Tibial nerve (tissue), 4 donors: ENCODE measurements at places on chromosomes 12 and 14. TPM values are rescaled to one million over a fixed set of nuclear protein-coding genes. Genes with fewer than 3 reads are reported as not detected.

TMEM253 gene
- total RNA-seq, result not detected

TOMM20L gene
- total RNA-seq, result not detected

- H3K27ac ChIP-seq, result peak overlapping the region; percentile 81
- no peaks in the 10 kb centered on the region for H3K27me3 ChIP-seq
- no peak overlapping the region for H3K4me3 ChIP-seq
- no peaks in the 10 kb centered on the region for H3K4me1 ChIP-seq
- peaks cover 44% of the 10 kb centered on the region for H3K36me3 ChIP-seq
These were observed 7.5 kb downstream of the ITGA5 start for GRCh38 chr12:54411391-54412241.

- H3K4me3 ChIP-seq, result no peak overlapping the region
- H3K27ac ChIP-seq, result no peak overlapping the region
- no peaks in the 10 kb centered on the region for H3K27me3 ChIP-seq
- H3K4me1 ChIP-seq, result no peaks in the 10 kb centered on the region
These were observed 8.0 kb downstream of the PXMP2 start for GRCh38 chr12:132695431-132695830.

DNA sequence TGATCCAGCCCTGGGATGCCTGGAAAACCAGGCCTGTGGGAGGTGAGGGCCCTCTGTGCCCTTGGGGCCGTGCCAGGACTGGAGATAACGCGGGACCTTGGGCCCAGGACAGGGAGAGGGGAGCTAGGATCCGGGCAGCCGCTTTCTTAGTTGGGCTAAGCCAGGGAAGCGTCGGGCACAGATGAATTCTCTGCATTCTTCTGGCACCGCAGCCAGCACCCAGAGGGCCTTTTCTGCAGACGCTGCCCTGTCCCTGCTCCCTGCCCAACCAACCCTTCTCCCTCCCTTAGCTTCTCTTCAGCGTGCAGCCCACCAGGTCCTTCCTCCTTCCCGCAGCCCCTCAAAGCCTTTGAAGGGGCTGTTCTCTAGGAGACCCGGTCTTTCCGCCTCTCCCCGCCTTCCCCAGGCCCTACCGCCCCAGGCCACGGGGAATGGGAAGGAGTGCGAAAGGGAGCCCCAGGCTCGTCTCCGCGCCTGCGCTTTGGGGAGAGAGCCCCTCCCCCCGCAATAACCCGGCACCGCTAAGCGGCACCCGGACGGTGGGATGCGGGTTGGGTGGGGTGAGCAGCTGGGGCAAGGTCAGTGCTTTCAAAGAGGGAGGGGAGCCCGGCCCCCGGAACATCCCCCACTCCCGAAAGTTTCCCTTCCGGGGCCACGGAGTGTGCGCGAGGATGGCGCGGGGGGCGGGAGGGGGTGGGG, 663 bp downstream of the NCKAP5L start:
- H3K4me3 ChIP-seq, result peak overlapping the region; percentile 86
- peak overlapping the region; percentile 96 for H3K27ac ChIP-seq
- peaks cover 39% of the 10 kb centered on the region for H3K4me1 ChIP-seq
- H3K36me3 ChIP-seq, result no peaks in the 10 kb centered on the region
- no peak for DNase-seq

DNA sequence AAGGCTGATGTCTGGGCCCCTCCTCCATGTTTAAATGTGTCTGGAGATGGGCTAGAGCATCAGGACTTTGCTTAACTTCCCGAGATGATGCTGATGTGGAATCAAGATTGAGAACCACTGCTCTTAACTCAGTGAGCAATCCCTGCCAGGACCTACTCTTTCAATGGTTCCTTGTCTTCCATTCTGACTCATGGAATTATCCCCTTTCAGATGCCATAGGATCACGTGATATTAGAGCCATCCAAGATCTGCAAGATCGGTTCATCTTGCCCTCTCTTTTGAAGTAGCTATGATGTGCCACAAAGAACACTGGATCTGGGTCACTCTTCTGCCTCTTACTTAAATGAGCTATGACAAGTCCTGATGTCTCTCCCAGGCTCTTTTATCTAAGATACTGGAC, 96.8 kb downstream of the EXOC5 start:
- H3K4me1 ChIP-seq, result no peaks in the 10 kb centered on the region
- no peaks in the 10 kb centered on the region for H3K27me3 ChIP-seq
- H3K27ac ChIP-seq, result no peak overlapping the region
- no peaks in the 10 kb centered on the region for H3K36me3 ChIP-seq
- DNase-seq, result no peak
- H3K4me3 ChIP-seq, result no peak overlapping the region

GRCh38 chr12:128178966-128179365, 88.0 kb upstream of the TMEM132C start:
- no peak overlapping the region for H3K4me3 ChIP-seq
- no peaks in the 10 kb centered on the region for H3K36me3 ChIP-seq
- DNase-seq, result no peak

- H3K4me3 ChIP-seq, result no peak overlapping the region
- peak overlapping the region; percentile 36 for H3K27ac ChIP-seq
- H3K4me1 ChIP-seq, result no peaks in the 10 kb centered on the region
- no peaks in the 10 kb centered on the region for H3K27me3 ChIP-seq
- DNase-seq, result peak; percentile 69
These were observed 49.0 kb downstream of the TMEM117 start for GRCh38 chr12:43884683-43885410.

- H3K27ac ChIP-seq, result no peak overlapping the region
- no peak overlapping the region for H3K4me3 ChIP-seq
- H3K4me1 ChIP-seq, result no peaks in the 10 kb centered on the region
- H3K36me3 ChIP-seq, result no peaks in the 10 kb centered on the region
These were observed 9.7 kb downstream of the AQP6 start for GRCh38 chr12:49982246-49983087.
